GM13976 (cell line): ENCODE measurements at places on chromosomes 2 and 18.

- DNase-seq: no peak
These were observed 299.5 kb downstream of the CCDC102B start for GRCh38 chr18:69097349-69097748.

DNA sequence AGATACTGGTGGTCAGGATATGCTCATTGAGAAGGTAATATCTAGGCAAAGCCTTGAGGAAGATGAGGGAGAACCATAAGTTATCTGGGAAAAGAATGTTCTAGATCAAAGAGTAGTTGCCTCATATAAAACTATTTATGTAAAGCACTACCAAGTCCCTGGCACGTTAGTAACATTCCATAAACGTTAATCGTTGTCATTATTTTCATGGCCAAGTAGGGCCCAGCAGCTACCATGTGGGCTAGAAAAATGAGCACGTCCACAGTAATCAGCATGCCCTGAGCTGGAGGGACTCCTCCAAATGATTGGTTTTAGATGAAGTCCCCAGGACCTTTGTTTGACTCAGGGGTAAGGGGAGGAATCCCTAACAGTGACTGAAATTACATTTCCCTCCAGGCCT, 32.7 kb upstream of the AFTPH start:
- no peak for DNase-seq

- DNase-seq: no peak
These were observed 1.8 kb upstream of the ARID5A start for GRCh38 chr2:96534701-96535181.

- no peak for DNase-seq
These were observed 11.5 kb upstream of the MBP start for GRCh38 chr18:77144046-77144445.

DNA sequence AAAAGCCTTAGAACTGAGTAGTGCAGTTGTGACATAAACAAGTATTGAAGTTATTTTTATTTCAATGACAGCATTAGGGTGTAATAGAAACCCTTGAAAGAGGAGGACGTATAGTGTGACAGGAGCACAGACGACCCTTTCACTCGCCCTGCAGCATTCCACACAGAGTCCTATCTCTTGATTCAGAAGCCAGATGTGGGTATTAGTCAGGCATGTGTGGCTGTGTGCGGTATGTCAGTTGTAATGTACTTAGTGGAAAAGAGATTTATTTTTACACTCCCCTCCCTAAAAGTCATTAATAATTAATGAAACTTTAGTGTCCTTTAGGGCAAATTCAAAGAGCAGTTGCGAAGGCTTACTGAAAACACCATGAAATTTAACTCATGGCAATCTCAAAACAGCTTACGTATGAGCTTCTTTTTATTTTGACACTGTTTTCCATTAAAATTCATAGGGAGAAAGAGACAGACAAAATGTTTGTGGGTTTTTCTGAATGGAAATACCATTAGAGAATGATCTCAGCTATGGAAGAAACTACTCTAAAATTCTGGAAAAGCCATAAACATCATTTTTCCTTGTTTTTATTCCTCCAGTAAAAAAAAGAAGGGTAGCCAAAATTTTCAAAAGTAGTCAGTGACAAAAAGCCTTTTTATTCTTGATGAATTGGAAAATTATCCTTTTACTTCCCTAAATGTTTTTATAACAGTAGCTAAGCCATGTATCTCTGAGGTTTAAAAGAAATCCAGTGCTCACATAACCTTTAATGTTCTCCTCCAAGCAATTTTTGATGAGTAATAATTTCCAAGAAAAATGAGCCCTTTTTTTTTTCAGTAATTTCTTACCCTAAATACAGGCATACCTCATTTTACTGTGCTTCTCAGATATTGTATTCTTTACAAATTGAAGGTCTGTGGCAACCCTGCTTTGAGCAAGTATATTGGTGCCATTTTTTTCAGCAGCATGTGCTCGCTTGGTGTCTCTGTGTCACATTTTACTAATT, 84.0 kb upstream of the DSEL start:
- no peak for DNase-seq

GRCh38 chr18:35158728-35159450, 81.9 kb upstream of the ZNF397 start:
- no peak for DNase-seq

- no peak for DNase-seq
These were observed 34.4 kb upstream of the PKDCC start for GRCh38 chr2:42013409-42013808.
